ENCODE measurements at places on chromosomes 2 and 18.
A peak's percentile ranks its signal among the peaks of the same experiment; 100 is the strongest.

DNA sequence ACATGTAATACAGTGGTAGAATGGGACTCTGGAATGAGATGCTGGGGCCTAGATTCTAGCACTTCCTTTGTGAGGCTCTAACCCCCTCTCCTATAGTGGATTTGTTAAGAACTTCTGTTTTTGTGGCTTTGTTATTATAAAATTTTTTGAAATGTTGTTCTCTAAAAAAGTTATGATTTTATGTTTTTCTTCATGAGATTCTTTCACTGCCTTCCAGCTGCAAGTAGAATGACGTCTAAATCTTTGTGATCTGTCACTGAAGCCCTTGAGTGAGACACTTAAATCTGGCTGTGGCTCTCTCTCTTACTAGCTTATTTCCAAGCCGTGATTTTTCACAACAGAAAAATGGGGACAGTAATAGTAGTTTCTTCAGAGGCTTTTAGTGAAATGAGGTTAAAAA is 1.6 kb downstream of the CASP8 start:
- peak; percentile 13 for DNase-seq

- DNase-seq: peak; percentile 1
These were observed 519.4 kb downstream of the TDRD15 start for GRCh38 chr2:21643180-21643579.

DNA sequence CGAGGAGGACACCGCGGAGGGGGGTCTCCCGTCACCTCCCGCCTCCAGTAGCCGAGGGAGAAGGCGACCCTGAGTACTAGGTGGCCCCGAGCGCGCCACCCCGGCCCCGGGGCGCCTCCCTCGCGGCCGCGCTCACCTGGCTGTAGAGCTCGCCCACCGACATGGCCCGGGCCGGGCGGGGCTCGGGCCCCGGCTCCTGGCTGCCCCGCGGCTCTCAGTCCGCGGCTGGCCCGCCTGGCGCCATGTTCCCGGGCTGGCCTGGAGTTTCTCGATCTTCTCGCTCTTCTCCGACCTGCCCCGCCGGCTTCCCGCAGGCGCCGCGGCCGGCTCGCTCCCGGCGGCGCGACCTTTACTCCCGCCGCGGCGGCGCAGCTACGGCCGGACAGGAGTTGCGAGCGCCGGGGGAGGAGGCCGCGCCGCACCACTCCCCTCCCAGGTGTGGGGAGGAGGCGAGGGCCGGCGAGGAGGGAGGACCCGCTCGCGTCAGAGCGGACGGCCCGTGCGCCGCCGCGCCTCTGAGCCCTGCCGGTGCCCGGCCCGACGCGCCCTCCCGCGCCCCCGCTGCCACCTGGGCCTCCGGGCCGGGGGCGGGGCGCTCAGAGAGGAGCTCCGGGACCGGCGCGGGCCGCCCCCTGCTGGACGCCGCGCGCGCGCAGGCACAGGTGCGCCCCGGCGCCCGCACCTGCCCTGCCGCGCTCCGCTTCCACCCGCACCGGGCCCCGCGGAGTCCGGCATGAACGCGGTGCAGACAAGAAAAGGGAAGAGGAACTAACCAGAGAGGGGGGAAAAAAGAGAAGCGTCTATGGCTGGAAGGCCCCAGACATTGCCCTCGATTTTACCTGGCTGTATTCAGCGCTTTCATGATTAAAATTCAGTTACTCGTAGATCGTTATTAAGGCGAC is at the start of gene MYO5B:
MYO5B (minus strand) TSS at position 517 of the 902 bp plus-strand sequence; CDS start at position 163, 354 bp downstream.
- no peak for DNase-seq

- peak; percentile 64 for DNase-seq
These were observed 90.6 kb upstream of the ARL4C start for GRCh38 chr2:234587341-234588053.

DNA sequence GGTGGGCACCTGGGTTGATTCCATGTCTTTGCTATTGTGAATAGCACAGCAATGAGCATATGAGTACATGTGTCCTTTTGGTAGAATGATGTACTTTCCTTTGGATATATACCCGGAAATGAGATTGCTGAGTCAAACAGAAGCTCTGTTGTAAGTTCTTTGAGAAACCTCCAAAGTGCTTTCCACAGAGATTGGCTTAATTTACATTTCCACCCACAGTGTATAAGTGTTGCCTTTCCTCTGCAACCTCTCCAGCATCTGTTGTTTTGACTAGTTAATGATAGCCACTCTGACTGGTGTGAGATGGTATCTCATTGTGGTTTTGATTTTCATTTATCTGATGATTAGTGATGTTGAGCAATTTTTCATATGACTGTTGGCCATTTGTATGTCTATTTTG is 194.8 kb downstream of the ZNF804A start:
- DNase-seq: no peak

DNA sequence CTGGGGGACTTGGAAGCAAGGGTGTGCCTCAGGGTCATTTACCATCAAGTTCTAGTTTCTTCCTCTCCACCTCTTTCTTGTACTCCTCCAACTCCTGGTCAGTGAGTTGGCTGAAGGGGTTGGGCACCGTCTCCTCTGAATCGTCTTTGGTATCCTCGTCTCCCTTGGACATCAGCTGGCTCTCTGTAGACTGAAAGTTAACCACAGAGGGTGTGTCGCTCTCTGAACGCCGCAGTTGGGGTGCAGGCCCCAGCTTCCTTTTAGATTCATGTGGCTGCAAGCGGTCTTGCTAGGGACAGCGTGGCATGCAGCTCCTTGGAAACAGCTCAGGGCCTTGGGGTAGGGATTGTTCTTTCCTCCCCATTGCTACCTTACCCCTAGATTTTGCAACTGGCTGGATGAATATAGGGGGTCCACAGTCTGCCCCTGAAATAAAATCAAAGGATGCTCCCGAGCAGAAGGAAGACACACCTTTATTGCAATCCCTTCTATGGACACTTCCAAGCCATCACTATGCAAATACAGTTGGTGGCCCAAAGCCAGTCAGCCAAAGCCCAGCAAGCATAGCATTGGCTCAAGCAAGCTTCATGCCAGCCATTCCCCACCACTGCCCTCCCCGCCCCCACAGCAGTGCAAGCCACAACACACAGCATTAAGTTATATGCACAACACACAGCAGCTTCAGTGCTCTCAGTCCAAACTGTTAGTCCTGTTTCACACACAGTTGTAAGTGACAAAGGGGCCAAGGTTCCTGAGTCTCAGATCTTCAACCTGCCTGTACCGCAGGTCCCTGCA is 93.2 kb downstream of the ADD2 start:
- no peak for DNase-seq

Data from fibroblast of skin of scalp (primary cell).